HepG2 (cell line): ENCODE measurements at places on chromosomes 12 and 14. TPM values are rescaled to one million over a fixed set of nuclear protein-coding genes. Genes with fewer than 3 reads are reported as not detected.

DNA sequence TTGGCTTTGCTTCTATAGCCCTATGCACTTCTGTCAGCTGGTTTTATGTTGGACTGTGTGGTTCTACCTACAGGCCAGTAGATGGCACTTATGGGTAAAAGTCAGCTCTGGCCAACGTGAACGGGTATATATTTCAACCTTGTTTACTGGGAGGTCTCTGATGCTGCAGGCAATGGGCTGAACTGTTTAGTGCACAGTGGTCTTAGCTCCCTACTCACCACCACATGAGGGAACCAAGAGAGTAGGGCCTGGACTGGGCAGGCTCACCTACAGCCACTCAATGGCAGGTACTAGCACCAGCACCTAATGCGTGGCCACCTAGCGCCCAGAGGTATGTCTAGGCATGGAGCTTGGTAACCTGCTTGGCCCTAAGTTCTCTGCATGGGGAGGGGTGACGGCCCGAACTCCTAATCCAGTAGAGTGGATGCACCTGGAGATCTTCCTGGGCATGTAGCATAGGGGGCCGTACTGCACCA, 481.8 kb downstream of the TMEM117 start:
- no peak overlapping the region for H3K4me3 ChIP-seq
- H3K27ac ChIP-seq, result no peak overlapping the region
- H3K36me3 ChIP-seq, result no peaks in the 10 kb centered on the region
- H3K27me3 ChIP-seq, result no peaks in the 10 kb centered on the region

DNA sequence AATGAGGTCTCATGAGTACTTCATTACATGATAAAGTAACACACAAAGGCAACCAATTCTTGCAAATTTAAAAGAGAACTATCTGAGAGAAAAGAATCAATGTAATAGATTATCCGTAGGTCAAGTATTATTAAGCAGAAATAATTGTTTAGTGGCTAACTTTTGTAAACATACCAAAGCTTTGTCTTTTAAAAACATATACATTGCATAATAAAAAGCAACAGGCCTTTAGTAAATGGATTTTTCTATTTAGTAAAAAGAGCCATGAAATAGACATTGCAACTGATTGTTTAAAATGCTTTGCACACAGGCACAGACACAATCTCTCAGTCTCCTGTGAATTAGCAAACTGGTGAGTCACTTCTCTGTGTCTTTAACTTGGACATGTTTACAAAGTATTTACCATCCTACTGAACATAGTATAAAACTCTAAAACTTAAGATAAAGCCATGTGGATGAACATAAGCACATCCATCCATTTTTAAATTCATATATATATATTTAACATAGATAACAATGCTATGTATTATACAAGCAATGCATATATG, 518.7 kb upstream of the MGAT4C start:
- no peak overlapping the region for H3K4me3 ChIP-seq
- no peak for DNase-seq
- H3K27me3 ChIP-seq, result no peaks in the 10 kb centered on the region
- no peak overlapping the region for H3K27ac ChIP-seq
- no peaks in the 10 kb centered on the region for H3K36me3 ChIP-seq

GRCh38 chr12:132154941-132155770, 10.9 kb downstream of the NOC4L start:
- DNase-seq, result no peak
- no peaks in the 10 kb centered on the region for H3K27me3 ChIP-seq
- no peaks in the 10 kb centered on the region for H3K36me3 ChIP-seq
- no peak overlapping the region for H3K27ac ChIP-seq

- no peaks in the 10 kb centered on the region for H3K4me1 ChIP-seq
- no peak overlapping the region for H3K4me3 ChIP-seq
- no peak overlapping the region for H3K27ac ChIP-seq
- H3K27me3 ChIP-seq, result no peaks in the 10 kb centered on the region; the same call in 1 of the 2 replicates
- H3K36me3 ChIP-seq, result no peaks in the 10 kb centered on the region
- no peak for DNase-seq
Measured at GRCh38 chr12:78306236-78306635, 475.5 kb downstream of the NAV3 start.

GRCh38 chr14:89447182-89447944, 30.3 kb upstream of the FOXN3 start:
- H3K36me3 ChIP-seq, result no peaks in the 10 kb centered on the region
- no peak for DNase-seq
- H3K4me1 ChIP-seq, result peaks cover 6% of the 10 kb centered on the region; the same call in 1 of the 2 replicates
- H3K27ac ChIP-seq, result no peak overlapping the region

DNA sequence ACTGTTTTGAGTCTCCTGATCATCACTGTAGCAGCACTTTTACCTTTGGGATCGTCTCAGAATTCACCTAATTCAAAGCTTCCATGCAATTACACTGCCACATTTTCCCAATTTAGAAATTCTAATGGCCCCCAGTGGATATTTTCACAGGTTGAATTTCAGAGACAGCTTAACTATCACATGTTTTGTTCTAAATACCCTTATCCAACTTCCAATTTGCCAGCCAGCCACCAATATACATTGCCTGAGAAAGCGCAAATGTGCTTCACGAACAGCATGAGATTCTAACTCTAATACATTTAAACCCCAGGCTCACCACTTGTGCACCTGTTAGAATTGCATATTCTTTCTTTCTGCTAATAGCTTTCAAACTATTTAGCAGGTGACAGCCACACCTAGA, 1160.9 kb upstream of the TMEM132C start:
- no peak overlapping the region for H3K4me3 ChIP-seq
- H3K27ac ChIP-seq, result no peak overlapping the region
- H3K27me3 ChIP-seq, result no peaks in the 10 kb centered on the region
- no peaks in the 10 kb centered on the region for H3K36me3 ChIP-seq
- H3K4me1 ChIP-seq, result no peaks in the 10 kb centered on the region

DNA sequence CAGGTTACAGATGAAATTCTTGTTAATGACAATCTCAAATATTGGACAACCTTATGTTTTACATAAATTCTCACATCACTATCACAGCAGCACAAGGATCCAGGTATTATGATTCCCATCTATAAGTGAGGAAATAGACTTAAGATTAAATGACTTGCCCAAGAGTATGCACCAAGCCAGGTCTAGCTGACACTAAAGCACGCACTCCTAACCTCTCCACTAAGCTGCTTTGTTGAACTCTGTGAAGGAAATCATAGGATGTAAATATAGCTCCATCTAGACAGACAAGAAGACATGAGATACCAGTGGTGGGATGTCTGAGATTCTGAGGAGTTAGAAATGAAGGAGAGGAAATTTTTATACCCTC, 87.9 kb downstream of the PHLDA1 start:
- H3K36me3 ChIP-seq, result no peaks in the 10 kb centered on the region
- H3K4me1 ChIP-seq, result peaks cover 54% of the 10 kb centered on the region
- H3K27ac ChIP-seq, result peak overlapping the region; percentile 96
- peak; percentile 74 for DNase-seq
- H3K27me3 ChIP-seq, result no peaks in the 10 kb centered on the region
- no peak overlapping the region; the same call in 1 of the 2 replicates for H3K4me3 ChIP-seq

DNA sequence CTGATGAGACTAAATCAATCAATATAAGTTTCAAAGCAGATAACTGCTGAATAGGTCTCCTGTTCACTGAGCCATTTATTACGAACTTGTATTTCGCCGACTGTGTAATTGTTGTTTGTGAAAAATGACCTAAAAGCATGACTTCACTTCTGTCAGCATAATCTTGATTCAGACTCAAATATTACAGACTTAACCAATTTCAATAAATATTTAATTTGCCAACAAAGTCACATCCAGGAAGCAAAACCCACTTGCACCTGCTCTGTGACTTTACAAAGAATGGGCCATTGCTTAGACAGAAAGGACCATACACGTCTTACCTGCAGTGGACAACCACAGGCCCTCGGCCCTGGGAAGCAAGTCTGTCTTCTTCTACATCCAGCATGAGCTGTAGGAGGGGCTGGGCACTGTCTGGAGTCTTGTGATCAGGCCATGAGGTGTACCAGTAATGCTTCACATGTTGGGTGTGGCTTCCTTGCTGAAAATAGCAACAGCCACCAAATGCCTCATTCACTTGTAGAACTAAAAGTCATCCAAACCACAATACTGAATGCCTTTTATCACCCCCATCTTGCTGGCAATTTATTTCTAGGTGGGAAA, 23.5 kb upstream of the PTPRB start:
- no peaks in the 10 kb centered on the region for H3K27me3 ChIP-seq
- H3K4me1 ChIP-seq, result no peaks in the 10 kb centered on the region
- H3K4me3 ChIP-seq, result no peak overlapping the region
- no peaks in the 10 kb centered on the region for H3K36me3 ChIP-seq

DNA sequence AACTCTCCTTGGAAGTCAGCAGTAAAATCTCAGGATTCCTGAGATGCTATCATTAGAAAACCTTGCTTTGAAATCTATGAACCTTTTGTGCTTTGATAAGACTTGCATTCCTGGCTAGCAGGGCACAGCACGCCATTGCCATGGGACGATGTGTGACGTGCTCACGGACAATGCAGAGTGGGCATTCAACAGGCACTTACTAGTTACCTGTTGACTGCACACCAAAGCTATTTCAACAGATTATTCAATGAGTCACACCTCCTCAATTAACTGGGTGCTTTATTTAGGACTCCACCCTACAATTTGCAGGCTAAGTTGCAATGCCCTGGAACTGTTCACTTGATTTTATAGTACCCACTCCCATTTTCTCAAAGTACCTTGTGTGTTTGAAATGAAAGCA, 11.3 kb downstream of the NOS1 start:
- no peak for DNase-seq
- H3K4me1 ChIP-seq, result no peaks in the 10 kb centered on the region
- H3K27me3 ChIP-seq, result peaks cover 16% of the 10 kb centered on the region; the same call in 2 of the 3 replicates
- no peaks in the 10 kb centered on the region for H3K36me3 ChIP-seq
- no peak overlapping the region for H3K27ac ChIP-seq

DNA sequence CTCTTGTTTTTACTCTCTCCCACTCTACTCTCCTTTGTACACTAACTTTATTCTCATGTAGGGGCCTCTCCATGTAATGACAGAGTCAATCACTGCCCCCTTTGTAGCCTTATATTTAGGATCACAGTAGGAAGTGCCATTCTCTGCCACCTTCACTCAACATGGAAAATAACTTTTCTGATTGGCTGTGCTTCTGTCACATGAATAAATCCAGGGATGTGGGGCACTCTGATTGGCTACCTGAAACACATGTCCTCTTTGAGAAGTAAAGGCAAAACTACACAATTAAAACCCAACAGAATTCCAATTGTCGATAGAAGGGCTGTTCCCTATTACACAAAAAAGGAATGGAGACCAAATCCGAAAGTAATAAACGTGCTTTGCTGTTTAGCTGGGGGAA, at the start of gene RNASE9:
Gene RNASE9 (minus strand): TSS at position 87 of the 400 bp plus-strand sequence.
- H3K4me3 ChIP-seq, result no peak within 1 kb of the TSS
- H3K4me1 ChIP-seq, result no peaks in the 10 kb centered on the region
- H3K27me3 ChIP-seq, result no peaks in the 10 kb centered on the region
- no peak within 1 kb of the TSS for H3K27ac ChIP-seq

DNA sequence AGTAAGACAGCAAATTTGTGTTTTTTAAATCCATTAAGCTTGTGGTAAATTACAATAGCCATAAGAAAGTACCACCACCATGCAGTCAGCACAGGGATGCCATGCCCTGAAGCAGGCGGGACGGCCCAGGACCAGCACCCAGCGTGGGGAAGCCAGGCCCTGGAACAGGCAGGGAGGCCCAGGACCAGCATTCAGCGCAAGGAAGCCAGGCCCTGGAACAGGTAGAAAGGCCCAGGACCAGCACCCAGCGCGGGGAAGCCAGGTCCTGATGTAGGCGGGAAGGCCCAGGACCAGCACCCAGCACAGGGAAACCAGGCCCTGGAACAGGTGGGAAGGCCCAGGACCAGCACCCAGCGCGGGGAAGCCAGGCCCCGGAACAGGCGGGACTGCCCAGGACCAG, 13.2 kb downstream of the CHFR start:
- peaks cover 30% of the 10 kb centered on the region; the same call in 2 of the 3 replicates for H3K36me3 ChIP-seq
- H3K27me3 ChIP-seq, result no peaks in the 10 kb centered on the region
- no peak for DNase-seq
- H3K27ac ChIP-seq, result no peak overlapping the region
- no peak overlapping the region for H3K4me3 ChIP-seq

DNA sequence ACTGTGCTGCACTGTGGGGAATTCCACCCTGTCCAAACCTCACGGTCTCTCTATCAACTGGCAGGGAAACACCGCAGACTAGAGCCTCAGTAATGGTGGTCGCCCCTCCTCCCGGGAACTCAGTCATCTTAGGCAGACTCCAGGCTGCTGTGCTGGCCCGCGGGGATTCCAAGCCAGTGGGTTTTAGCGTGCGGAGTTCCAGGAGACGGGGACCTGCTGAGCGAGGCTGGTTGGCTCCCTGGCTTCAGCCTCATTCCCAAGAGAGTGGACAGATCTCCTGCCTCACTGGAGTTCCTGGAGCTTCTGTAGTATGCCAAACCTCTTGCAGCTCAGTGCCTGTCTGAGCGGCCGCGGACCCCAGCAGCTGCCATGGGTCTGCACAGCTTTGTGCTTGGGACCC, 455.6 kb downstream of the CCDC91 start:
- no peaks in the 10 kb centered on the region for H3K27me3 ChIP-seq
- H3K27ac ChIP-seq, result no peak overlapping the region
- no peak overlapping the region for H3K4me3 ChIP-seq
- DNase-seq, result no peak

- H3K36me3 ChIP-seq, result no peaks in the 10 kb centered on the region
- no peak overlapping the region for H3K27ac ChIP-seq
- H3K27me3 ChIP-seq, result no peaks in the 10 kb centered on the region; the same call in 1 of the 2 replicates
- H3K4me3 ChIP-seq, result no peak overlapping the region
Measured at GRCh38 chr14:54796961-54797360, 105.7 kb downstream of the GCH1 start.

DNA sequence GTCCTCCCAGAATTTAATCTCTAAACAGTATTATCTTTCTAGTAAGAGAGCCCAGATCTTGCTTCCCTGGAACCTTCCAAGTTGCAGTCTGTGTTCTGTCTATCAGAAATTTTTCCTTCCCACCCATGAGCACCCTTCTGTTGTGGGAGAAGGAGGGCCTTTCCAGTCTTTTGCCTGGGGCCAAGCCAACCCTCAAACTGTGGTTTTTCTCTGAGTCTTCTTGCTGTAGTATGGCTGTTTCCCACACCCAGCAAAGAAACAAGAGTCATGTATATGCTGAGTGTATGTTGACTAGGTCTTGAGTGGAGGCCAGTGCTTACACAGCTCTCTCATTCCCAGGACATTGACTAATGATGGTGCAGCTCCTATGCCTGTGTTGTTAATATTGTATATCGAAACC, 104.5 kb downstream of the TGFB3 start:
- no peaks in the 10 kb centered on the region for H3K27me3 ChIP-seq
- H3K4me1 ChIP-seq, result peaks cover 17% of the 10 kb centered on the region
- DNase-seq, result no peak
- H3K36me3 ChIP-seq, result no peaks in the 10 kb centered on the region; the same call in 1 of the 2 replicates
- no peak overlapping the region for H3K27ac ChIP-seq

RDH12 gene
- total RNA-seq, result 1.4 and 1.6 TPM in 2 replicates

LRRC74A gene
- total RNA-seq, result not detected in 2 replicates

IL22 gene
- total RNA-seq, result not detected in 2 replicates

CDKL1 gene
- 5.1 and 7.9 TPM in 2 replicates for total RNA-seq

CELA1 gene
- total RNA-seq, result not detected in 2 replicates
